Amniotic stem cell (primary cell): ENCODE measurements at places on chromosomes 1 and 21.

DNA sequence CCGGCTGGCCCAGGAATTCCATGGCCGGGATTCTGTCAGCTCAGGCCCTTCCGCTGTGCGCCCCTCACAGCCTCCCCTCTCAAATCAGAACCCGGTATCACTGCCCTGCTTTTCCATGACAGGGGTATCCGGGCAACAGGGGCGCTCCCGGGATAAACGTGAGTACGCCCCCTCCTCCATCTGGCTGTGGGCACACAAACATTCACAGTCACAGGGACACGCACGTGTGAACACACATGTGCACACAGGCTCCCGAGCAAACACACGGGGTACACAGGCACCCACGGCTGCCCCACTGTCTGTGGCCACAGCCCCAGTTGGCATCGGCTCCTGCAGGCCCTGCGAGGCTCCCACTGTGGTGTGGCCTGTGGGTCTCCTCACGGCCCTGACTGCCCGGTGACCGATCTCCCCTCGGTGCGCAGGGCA lies 16.7 kb downstream of the COL6A1 start:
- DNase-seq = no peak

DNA sequence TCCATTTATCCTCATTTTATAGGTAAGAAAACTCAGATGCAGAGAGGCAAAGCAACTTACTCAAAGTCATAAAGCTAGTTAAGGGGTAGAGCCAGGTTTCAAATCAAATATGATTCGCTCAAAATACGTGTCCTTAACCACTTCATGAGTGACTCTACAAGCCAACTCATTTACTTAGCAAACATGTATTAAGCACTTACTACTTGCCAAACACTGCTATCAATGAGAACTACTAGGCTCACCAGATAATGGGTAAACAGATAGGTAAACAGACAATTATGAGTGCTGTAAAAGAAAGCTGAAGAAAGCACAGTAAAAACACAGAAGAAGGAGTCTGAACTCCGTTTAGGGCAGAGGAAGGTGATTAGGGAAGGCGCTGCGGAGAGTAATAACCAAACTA lies 65.9 kb downstream of the WDR64 start:
- DNase-seq = no peak

- DNase-seq = no peak
Observed at GRCh38 chr21:15134701-15135470, 70.1 kb upstream of the NRIP1 start.

DNA sequence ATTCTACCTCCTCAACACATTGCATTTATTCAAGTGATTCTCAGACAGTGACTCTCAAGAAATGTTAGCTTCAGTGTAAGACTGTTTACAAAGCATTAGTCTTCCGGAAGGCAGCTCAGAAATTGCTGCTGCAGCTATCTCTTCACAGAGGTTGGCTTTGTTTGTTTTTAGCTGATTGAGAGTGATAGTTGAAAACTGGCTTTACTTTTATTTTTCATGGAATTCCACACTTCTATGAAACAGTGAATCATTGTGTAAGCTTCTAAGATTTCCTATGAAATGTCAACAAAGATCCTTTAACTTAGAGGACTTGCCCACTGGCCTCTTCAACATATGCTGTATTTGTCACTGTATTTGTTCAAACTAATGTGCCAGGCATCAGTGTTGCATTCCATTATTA lies 121.3 kb downstream of the TNNI3K start:
- peak; percentile 59 for DNase-seq

GRCh38 chr1:164515711-164516331 lies 43.2 kb upstream of the PBX1 start:
- DNase-seq = no peak

DNA sequence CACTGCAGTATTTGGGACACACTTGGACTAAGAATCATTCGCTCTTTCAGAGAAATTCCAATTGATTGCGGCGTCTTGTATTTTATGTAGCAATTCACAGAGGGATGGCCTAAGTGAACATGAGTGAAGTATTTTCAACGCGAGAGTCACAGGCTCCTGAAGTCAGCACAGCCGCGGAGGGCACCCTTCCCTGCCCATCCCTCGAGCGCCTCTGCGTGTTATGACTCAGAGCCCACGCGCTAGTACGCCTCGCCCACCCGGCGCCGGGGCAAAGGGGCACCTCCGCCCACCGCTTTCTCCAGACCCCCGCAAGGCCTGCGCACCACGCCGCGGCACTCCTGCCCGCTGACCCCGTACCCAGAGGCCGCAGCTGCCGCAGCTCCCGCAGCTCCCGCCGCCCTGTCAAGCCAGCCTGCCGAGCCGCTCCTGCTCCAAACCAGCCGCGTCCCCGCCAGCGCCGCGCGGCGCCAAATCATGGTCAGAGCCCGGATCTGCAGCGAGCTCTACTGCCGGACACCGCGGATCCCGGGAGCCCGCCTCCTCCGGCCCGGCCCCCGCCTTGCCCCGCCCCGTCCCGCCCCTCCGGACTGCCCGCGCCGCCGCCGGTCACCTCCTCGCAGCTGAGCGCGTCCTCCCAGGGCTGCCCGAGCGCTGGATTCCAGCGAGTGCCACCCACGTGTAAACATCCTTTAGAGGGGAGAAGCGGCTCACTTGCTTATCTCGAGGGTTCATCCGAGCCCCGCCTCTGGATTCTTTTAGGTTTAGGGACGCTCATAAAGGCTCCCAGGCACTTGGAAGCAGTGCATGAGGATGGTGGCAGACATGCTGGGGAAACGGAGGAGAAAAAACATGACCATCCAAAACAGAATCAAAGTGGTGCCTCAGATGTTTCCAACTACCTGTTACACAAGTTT lies at the start of gene GLRX2:
Gene GLRX2, minus strand, starts transcription at position 508 of the 914 bp plus-strand sequence. Its CDS starts 32 bp downstream, at position 476.
- peak; percentile 82 for DNase-seq

GRCh38 chr1:97489834-97490233 lies 431.0 kb downstream of the DPYD start:
- no peak for DNase-seq

GRCh38 chr1:104309673-104310072 lies 560.0 kb downstream of the AMY1C start:
- DNase-seq = no peak

DNA sequence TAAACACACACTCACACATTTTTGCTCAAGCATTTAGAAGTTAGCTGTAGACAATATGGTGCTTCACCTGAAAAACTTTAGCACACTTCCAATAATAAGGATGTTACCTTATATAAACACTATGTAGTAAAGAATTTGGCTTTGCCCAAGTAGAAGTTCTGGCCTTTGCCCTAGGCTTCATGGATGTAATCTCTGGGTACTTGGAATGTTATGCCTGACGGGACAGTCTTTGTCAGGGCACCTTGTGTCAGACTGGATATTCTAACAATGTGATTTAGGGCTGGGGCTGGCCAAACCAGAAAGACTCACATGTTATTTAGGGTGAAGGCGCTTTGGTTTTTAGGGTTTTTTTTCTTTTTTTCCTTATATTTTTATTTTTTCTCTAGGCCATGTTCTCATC lies 34.8 kb upstream of the TRIM33 start:
- DNase-seq = no peak

DNA sequence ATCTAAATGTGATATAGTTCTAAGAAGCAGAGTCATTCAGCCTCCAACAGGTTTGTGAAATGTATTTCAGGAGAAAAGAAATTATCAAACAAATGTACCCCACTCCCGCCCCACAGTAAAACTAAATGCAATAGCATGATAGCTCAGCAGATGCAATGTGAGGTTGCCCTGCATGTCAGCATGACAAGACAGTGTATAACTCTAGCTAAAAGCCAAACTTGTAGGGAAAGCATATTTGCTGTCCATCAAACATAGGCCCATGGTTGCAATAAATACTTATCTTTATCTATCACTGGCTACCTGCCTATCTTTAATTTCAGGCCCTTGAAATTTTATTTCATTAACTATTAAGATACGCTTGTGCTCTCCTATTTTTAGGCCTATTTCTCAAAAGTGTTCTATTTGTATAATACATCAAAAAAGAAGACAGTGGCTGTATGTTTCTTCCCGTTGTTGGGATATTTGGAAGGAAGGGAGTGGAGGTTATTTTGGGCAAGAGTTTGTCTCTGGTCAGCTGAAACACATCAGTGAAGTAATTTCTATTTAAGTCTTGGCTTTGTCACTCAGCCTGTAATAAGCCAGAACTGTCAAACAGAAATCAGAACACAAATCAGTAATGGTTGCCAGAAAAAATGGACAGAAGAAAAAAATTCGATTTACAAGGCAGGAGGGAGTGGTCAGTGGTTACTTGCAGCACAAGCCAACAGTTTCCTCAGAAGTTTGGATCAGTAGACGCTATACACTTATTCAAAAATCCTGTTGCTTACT lies 307.4 kb upstream of the ADGRL2 start:
- no peak for DNase-seq

GRCh38 chr21:42530167-42530518 lies 16.5 kb downstream of the SLC37A1 start:
- no peak for DNase-seq

- peak; percentile 55 for DNase-seq
Observed at GRCh38 chr1:78722947-78723346, 73.3 kb downstream of the IFI44 start.

DNA sequence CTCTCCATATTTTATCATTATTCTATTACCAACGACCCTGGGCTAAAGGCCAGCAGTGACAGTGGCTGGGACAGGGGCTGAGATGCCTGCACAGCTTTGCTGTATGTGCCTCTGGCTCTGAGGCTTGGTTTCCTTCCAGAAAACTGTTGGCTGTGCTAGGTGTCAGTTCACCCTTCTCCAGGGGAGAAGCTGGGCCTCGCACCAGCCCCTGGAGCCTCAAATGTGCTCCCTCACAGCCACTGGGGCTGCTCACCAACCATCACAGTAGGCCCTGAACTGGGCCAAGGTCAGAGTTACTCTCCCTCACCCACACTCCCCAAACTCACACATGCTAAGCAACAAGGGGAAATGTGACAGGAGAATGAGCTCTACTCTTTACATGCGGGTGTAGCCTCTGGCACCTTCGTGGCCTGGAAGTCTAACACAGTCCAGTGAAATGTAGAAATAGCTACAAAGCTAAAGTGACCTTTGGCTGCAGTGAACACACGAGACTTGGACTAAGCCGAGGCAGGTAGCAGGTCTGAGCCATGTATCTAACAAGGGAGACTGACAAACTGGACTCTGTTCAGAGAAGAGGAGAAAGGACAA lies 4.7 kb upstream of the CD160 start:
- no peak for DNase-seq

GRCh38 chr21:35026153-35026500 lies 23.0 kb downstream of the RUNX1 start:
- no peak for DNase-seq

DNA sequence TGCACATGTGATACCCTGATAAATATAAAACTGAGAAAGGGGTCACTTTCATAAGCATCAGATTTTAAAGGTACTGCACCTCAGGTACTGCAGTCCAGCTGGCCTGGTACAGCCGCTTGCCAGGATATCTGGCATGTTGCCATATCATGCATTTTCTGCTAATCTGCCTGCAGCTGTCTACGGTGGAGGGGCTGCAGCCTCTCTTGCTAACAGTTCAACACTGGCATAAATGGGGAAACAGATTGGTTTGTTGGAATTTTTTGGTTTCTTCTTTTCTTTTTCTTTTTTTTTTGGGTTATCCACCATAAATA lies 71.5 kb downstream of the MIS18A start:
- DNase-seq = no peak

DNA sequence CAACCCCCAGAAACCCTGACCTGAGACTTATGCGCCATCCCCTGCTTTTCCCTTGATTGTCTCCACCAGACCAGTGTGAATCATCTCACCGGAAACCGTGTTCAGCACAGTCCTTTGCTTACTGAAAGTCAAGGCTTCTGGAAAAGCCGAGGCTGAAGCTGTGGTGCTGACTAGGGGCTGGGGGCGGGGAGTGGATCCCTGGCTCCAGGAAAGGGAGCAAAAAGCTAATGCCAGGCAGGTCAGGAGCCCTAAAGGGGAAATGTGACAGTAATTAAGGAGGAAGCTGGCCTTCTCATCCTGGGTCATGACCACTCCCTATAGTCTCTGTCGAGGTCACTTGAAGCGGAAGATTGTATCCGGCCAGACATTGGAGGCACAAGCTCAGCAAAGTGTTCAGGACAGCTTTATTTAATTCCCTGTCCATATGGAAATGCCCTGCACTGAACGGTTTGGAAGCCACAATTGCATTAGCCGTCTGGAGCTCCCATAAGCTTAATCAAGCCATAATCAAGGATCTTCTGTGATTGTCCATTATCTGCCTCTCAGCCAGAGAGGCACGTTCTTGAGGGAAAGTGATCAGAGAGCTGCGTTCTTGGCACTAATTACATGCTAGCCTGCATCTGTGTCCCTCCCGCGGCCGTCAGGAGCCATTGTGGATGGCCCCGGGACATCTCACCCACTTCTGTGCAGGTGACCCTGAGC lies 403.6 kb downstream of the RRAGC start:
- no peak for DNase-seq

GRCh38 chr1:205488074-205488723 lies 16.3 kb upstream of the CDK18 start:
- peak; percentile 34 for DNase-seq

GRCh38 chr1:159970932-159971342 lies 16.9 kb upstream of the SLAMF9 start:
- no peak for DNase-seq

- DNase-seq = no peak
Observed at GRCh38 chr1:91827459-91828321, 58.3 kb downstream of the TGFBR3 start.

DNA sequence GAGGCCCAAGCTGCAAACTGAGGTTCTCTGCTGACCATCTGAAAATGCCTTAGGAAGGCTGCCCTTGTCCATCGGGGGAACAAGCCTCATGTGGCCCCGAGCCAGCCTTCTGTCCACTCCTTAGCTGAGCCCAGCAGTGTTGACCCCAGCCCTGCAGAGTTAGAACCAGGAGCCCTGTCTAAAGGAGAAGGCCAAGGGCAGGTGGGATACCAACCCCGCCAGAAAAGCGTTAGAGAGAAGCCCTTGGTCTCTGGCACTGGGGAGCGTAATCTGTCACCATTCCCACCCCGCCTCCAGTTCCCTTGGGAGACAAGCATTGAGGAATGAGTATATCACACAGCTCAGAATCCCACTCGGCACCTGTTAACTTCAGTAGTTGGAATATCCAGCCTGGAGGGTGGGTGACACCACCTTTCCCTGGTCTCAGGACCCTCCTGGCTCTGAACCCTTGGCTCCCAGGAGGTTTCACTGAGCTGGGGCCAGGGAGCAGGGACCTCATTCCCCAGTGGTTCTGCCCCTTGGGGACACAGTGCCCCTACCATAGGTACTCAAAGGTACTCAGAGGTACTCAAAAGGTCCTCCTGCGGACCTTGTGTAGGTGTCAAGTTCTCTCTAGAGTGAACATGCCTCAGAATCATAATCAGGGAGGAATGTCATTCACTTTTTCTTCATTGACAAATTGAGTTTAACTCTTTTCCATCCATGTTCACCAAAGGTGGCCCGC lies 16.4 kb downstream of the ETS2 start:
- no peak for DNase-seq
